Left lung (tissue), 14 donors: ENCODE measurements at places on chromosomes 5 and 9. TPM values are rescaled to one million over a fixed set of nuclear protein-coding genes. Genes with fewer than 3 reads are reported as not detected.
A peak's percentile ranks its signal among the peaks of the same experiment; 100 is the strongest.

SLC35D2 gene
- polyA plus RNA-seq = 30.4 TPM

CYSRT1 gene
- polyA plus RNA-seq = 2.9 TPM

KIF24 gene
- polyA plus RNA-seq = 4.7 TPM

HMCN2 gene
- polyA plus RNA-seq = 0.45 TPM

FOXD4 gene
- polyA plus RNA-seq = 0.47 TPM

MCTP1 gene
- 6.3 TPM for polyA plus RNA-seq

SNX18 gene
- 20.3 TPM for polyA plus RNA-seq

DNA sequence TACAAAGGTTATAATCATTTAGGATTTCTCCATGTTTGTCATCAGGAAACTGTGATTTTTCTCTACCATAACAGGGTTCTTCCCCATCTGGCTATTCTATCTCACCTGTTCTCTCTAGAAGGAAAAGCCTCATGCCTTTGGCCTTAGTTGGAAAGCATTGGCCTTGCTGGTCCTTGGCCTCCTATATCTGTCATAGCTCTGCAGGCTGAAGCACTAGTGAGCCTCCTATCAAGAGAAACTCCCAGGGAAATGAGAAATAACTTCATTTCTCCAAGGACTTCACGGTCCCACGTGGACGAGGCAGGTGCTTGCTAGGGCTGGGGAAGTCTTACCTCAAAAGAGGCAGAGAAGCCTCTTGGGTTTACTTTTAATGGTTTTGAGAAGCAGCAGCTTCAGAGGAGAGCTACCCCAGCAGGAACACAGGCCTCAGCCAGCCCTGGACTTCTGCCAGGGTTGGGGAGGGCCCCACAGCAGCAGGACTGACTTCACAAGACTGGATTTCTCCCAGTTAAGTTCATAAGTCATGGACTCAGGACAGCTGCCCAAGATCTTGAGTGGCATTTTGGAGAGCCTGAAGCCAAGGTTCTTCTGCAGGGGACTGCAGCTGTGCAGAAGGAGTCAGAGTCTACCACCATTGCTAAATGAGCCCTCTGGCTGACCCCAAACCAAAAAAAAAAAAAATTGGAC is 15.8 kb upstream of the PSAT1 start:
- H3K36me3 ChIP-seq = no peaks in the 10 kb centered on the region
- H3K4me1 ChIP-seq = peaks cover 12% of the 10 kb centered on the region
- H3K4me3 ChIP-seq = no peak overlapping the region
- DNase-seq = peak; percentile 79

GRCh38 chr5:33479311-33479710 is 38.5 kb downstream of the TARS1 start:
- H3K36me3 ChIP-seq = no peaks in the 10 kb centered on the region
- H3K4me1 ChIP-seq = no peaks in the 10 kb centered on the region
- H3K27ac ChIP-seq = no peak overlapping the region

GRCh38 chr9:4798281-4799032 is 5.7 kb downstream of the RCL1 start:
- peaks cover 53% of the 10 kb centered on the region for H3K4me1 ChIP-seq
- no peaks in the 10 kb centered on the region for H3K36me3 ChIP-seq
- DNase-seq = no peak
- peak overlapping the region; percentile 42 for H3K27ac ChIP-seq

DNA sequence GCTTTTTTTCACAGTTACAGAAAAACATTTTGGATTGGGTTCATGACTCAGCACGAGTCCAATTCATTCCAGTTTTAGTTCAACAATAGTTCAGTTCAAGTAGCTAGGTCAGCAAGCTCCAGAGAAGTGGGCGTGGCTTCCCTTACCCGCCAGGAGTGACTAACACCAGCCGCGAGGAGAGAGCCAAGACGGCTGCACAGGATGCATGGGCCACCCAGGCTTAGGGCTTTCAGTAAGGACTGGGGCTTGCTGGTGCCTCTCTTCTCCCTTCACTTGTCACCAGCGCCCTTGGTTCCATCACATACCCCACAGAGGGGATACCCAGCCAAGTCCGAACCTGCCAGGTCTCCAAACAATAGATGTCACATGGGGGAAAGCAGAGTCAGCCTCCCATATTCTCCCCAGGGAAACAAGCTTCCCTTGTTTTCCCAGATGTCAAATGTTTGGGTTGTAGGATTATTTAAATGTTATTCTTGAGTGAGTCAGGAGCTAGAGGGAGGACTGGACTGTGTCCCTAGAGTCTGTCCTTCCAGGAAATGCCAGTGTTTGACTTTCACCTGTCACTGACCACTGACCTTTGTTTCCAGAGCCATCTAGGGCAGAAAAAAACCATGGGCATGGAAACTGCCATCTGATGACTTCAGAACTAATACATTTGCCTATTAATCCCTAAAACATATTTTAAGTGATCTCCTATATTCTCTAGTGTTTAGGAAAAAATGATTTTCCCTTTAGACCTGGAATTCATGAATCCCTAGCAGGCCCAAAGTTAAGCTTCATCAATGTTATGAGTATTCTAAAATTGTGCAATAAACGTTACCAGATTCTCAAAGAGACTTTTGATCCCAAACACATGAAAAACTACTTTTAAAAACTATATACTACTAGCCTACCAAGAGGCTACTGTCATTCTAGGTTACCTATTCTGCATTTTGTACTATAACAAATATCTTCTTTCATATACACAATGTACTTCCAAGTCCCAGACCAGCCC is 51.9 kb downstream of the NIPAL4 start:
- H3K27me3 ChIP-seq = no peaks in the 10 kb centered on the region
- H3K4me1 ChIP-seq = peaks cover 18% of the 10 kb centered on the region
- H3K4me3 ChIP-seq = no peak overlapping the region
- peak; percentile 86 for DNase-seq
- peak overlapping the region; percentile 76 for H3K27ac ChIP-seq

DNA sequence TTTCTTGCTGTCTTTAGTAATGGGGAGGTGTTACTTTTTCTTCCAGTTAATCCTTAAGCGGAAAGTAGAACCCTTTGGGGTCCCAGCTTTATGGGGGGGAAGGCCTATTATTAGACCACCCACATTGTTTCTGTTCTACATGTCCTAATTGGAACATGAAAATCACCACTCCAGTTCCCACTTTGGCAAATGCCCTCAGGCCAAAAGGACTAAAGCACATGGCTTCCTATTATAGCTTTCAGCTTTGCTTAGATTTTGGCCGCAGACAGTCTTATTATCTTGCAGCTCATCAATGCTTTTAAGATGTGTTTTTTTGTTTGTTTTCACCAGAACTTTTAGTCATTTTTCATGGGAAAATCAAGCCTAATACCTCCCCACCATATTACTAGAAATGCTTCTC is 296.8 kb upstream of the ANKH start:
- no peak overlapping the region for H3K27ac ChIP-seq
- no peaks in the 10 kb centered on the region for H3K27me3 ChIP-seq
- H3K4me1 ChIP-seq = no peaks in the 10 kb centered on the region
- DNase-seq = peak; percentile 76

DNA sequence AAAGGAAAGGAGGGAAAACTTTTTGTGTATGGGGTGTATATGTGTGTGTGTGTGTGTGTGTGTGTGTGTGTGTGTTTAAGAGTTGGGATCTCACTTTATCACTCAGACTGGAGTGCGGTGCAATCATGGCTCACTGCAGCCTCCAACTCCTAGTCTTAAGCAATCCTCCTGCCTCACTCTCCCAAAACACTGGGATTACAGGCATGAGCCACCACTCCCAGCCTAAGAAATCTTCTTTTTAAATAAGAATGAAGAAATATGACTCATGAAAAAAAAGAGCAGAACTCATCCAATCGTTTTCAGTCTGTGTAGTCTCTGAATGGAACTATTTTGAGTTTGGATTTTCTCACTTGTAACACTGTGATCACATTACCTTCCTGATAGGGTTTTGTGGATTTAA is 601.5 kb downstream of the ACTL7B start:
- no peak for DNase-seq
- no peaks in the 10 kb centered on the region for H3K36me3 ChIP-seq
- H3K4me1 ChIP-seq = no peaks in the 10 kb centered on the region
- H3K4me3 ChIP-seq = no peak overlapping the region
- H3K27me3 ChIP-seq = no peaks in the 10 kb centered on the region

- H3K27me3 ChIP-seq = no peaks in the 10 kb centered on the region
- no peaks in the 10 kb centered on the region for H3K36me3 ChIP-seq
- no peak for DNase-seq
- H3K27ac ChIP-seq = no peak overlapping the region
These were observed 126.0 kb downstream of the STK32A start for GRCh38 chr5:147360816-147361215.

- no peaks in the 10 kb centered on the region for H3K4me1 ChIP-seq
- H3K4me3 ChIP-seq = no peak overlapping the region
- H3K27ac ChIP-seq = no peak overlapping the region
- DNase-seq = no peak
- no peaks in the 10 kb centered on the region for H3K27me3 ChIP-seq
These were observed 86.3 kb upstream of the OTULINL start for GRCh38 chr5:14495301-14495700.

GRCh38 chr5:60207040-60207439 is 313.5 kb upstream of the PDE4D start:
- H3K36me3 ChIP-seq = no peaks in the 10 kb centered on the region
- H3K4me3 ChIP-seq = no peak overlapping the region
- no peak for DNase-seq
- H3K27me3 ChIP-seq = no peaks in the 10 kb centered on the region

GRCh38 chr5:863244-863805 is 12.5 kb upstream of the ZDHHC11 start:
- H3K27me3 ChIP-seq = no peaks in the 10 kb centered on the region
- no peak overlapping the region for H3K4me3 ChIP-seq
- DNase-seq = no peak
- H3K36me3 ChIP-seq = no peaks in the 10 kb centered on the region
- no peaks in the 10 kb centered on the region for H3K4me1 ChIP-seq
